ENCODE measurements at places on chromosomes 13 and 19. TPM values are rescaled to one million over a fixed set of nuclear protein-coding genes. Genes with fewer than 3 reads are reported as not detected.
A peak's percentile ranks its signal among the peaks of the same experiment; 100 is the strongest.

SIGLEC12 gene
- not detected for total RNA-seq

CPAMD8 gene
- not detected for total RNA-seq

NLRP7 gene
- total RNA-seq = not detected

SLC7A9 gene
- not detected for total RNA-seq

UBL5 gene
- total RNA-seq = 480 TPM

SMIM24 gene
- total RNA-seq = not detected

LATS2 gene
- total RNA-seq = 19.4 TPM

TJP3 gene
- not detected for total RNA-seq

CRX gene
- total RNA-seq = not detected

- DNase-seq = peak; percentile 99
Measured at GRCh38 chr19:18373892-18374629, 11.9 kb upstream of the GDF15 start.

DNA sequence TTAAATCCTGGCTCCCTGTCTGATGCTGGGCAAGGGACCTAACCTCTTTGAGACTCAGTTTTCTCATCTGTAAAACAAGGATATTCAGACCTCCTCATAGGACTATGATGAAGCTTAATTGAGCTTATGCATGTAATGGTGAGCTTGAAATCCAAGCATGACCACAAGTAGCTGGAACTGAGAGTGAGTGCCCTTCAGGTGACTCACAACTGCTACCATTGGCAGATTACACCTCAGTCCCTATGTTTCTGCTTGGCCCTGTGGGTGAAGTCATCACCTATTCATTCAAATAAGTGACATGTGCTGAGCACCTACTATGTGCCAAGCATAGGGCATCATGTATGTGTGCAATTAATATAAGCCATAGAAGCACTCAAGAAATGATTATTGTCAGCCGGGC, 25.7 kb downstream of the NOVA2 start:
- peak; percentile 9 for DNase-seq

GRCh38 chr13:103195762-103196161, 129.5 kb upstream of the SLC10A2 start:
- no peak for DNase-seq

DNA sequence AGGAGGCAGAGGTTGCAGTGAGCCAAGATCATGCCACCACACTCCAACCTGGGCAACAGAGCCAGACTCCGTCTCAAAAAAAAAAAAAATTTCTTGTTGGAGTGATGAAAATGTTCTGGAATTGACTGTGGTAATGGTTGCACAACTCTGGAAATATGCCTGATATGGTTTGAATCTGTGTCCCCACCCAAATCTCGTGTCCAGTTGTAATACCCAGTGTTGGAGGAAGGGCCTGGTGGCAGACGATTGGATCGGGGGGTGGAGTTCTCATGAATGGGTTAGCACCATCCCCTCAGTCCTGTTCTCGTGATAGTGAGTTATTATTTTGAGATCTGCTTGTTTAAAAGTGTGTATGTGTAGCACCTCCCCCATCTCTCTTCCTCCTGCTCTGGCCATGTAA, 41.1 kb upstream of the MAP3K10 start:
- DNase-seq = no peak

- no peak for DNase-seq
Measured at GRCh38 chr19:52725528-52725961, 9.3 kb downstream of the ZNF611 start.

DNA sequence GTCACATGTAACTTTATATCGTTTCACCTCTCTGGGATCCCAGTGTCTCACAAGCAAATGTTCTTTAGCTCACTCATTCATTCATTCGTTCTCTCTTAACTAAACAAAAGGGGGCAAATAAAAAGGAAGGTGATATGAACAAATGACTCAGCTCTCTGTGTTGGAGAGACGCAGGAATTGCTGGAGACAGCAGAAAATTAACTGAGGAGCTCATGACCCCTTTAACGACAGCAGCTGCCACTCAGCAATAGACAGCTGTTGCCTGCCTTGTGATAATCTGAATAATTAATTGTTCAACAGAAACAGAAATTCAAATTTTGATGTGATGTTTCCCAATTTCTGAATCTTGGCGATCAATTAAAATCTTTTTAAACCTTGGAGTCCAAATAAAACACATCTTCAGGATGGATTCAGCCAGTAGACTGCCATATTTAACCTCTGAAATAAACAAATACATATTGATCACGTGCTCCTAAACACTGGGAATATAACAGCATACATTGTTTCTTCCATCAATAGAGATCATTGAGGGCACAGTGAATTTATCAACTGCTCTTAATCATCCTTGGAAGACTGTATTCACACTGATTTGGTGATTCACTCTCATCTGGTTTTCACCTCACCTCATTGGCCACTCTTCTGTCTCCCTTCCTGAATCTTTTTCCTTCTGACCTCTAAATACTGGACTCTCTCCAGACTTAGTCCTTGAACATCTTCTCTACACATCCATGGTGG, 63.3 kb downstream of the MBNL2 start:
- peak; percentile 41 for DNase-seq

GRCh38 chr19:39433480-39434079, 2.2 kb downstream of the RPS16 start:
- DNase-seq = no peak

DNA sequence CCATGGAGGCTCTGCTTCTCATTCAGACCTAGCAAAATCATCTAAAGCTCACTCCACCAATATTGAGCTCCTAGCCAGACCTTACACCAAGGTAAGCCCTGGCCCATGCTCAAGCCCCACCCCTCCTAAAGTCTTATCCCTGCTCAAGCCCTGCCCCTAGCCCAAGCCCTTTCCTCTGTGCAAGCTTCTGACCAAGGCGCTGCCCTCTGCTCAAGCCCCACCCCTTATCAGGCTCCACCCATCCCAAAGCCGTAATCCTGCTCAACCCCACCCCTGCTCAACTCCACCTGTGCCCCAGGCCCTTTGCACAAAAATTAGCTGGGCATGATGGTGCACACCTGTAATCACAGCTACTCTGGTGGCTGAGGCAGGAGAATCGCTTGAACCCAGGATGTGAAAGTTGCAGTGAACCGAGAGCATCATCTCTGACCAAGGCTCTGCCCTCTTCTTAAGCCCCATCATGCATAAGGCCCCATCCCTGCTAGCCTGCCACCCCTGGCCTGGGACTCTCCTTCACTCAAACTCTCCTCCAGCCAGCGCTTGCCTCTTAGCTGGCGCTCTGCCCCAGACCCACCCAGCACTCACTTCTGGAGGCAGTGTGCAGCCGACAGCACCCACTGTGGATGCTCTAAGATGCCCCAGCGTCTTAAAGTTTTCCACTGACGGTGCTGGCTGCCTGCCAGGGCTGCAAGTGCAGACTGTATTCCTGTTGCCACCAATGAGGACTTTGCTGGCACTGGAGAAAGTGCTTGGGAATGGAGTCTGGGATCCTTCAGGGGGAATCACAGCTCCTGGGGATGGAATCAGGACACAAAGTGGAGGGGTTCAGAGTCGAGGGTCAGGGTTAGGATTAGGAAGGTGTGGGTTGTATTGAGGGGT, 16.5 kb downstream of the KLK4 start:
- DNase-seq = no peak

- peak; percentile 62 for DNase-seq
Measured at GRCh38 chr19:47618771-47619170, 9.8 kb downstream of the BICRA start.

DNA sequence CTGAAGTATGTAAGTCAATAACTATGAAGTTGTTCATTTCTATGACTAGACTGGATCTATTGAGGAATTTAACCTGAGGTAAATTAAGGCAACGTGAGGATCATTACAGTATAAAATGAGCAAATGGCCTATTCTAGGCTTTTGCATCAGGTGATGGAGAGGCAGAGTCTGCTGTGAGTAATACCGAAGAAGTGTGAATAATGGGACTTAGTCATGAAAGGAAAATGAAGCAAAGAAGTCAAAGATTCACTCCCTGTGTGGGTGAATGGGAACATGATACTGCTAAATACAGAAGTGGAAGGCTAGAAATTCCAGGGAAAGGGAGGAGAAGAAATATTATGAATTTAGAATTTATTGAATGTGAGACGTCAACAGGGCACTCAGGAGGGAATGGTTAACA, 774.1 kb downstream of the LIG4 start:
- no peak for DNase-seq

GRCh38 chr19:10928563-10929401, at the start of the genes TIMM29 and YIPF2:
Gene TIMM29 (plus strand): TSS chr19:10928811. CDS start chr19:10928823, 12 bp downstream.
Gene YIPF2 (minus strand): TSS chr19:10928639. CDS start chr19:10928410, 229 bp downstream.
- DNase-seq = peak; percentile 99

- DNase-seq = no peak
Measured at GRCh38 chr13:33571618-33572017, 246.3 kb upstream of the RFC3 start.

DNA sequence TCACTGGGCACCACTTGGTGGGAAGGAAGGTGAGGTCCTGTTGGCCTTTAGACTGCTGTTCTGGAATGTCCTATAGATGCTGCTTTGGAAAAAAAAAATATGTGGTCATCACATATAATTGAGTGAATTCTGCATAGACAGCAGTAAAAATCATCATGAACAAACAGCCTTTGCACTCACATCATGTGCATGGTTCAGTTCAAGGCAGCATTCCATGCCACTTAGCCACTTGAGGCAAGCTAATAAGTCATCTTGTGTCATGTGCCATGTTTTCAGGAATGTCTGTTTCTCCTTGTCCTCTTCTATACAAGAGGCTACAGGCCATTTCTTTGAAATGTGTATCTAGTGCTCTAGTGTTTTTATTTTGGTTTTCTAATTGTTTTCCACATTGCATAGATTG, 43.9 kb upstream of the TSC22D1 start:
- DNase-seq = peak; percentile 40

- peak; percentile 91 for DNase-seq
Measured at GRCh38 chr13:37306778-37307544, 201.5 kb upstream of the CSNK1A1L start.

- peak; percentile 40 for DNase-seq
Measured at GRCh38 chr19:16197188-16197621, 506 bp upstream of the AP1M1 start.

- DNase-seq = no peak
Measured at GRCh38 chr13:83618966-83619365, 263.3 kb downstream of the SLITRK1 start.

- DNase-seq = no peak
Measured at GRCh38 chr13:95553581-95554385, 1.3 kb downstream of the CLDN10 start.

- DNase-seq = no peak
Measured at GRCh38 chr19:1407528-1408299, at the start of gene DAZAP1. Gene DAZAP1 (plus strand): TSS chr19:1407586. CDS start chr19:1407774, 188 bp downstream.

- peak; percentile 69 for DNase-seq
Measured at GRCh38 chr13:74287724-74288169, 153.5 kb upstream of the KLF12 start.

DNA sequence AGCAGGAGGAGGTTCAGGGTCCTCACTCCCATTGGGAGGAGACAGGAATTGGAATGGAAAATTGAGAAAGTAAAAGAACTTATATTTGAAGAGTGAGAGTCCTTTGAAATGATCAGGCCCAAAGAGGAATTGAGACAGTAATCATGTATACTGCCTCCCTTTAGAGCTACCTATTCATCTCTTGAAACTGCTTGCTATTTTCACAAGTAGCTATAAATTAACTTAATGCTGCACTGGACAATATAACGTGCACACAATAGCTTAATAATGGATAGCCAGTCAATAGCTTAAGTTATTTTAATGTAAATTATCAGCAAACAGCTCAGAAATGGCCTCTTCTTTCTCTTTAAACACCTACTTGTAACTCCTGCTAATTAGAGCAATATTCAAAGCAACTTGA, 46.6 kb upstream of the MYCBP2 start:
- DNase-seq = no peak

DNA sequence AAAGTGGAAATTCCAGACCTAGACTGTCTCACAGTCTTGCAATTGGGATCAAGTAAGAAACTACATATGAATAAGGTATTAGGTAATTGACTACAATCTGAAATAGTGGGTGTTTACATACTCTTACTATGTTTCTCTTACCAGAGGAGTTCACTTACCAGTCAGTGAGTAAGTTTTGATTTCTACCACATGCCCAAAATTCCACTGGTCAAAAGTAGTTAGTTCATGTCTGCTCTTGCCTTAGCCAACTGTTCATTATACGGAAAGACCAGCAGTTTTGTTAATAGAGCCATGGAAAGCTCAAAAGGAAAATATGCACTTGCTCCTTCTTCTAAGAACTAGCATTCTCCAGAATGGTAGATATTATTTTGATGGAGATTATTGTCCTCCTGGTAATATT, 490.8 kb downstream of the RFC3 start:
- DNase-seq = no peak

DNA sequence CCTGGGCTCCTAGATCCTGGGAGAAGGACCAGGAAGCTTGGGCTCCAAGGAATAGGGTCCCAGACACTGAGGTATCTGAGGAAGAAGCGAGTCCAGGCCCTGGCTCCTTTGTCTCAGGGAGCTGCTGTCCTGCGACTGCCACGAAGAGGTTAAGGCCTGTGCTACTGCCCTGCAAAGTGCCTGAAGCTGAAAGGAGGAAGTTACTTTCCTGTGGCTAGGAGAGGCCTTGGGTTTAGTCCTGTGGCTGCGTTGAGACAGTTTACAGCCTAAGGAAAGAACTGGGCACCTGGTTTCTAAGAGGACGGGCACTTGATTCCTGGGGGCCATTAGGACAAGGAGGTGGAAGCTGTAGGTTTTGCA, 2.8 kb downstream of the MYADM start:
- DNase-seq = no peak

- no peak for DNase-seq
Measured at GRCh38 chr13:41144576-41144975, 12.0 kb upstream of the KBTBD6 start.

- peak; percentile 92 for DNase-seq
Measured at GRCh38 chr13:95644601-95645052, at the start of gene DZIP1. Gene DZIP1 (minus strand): TSS chr13:95644706. CDS start chr13:95642029, 2,677 bp downstream.

DNA sequence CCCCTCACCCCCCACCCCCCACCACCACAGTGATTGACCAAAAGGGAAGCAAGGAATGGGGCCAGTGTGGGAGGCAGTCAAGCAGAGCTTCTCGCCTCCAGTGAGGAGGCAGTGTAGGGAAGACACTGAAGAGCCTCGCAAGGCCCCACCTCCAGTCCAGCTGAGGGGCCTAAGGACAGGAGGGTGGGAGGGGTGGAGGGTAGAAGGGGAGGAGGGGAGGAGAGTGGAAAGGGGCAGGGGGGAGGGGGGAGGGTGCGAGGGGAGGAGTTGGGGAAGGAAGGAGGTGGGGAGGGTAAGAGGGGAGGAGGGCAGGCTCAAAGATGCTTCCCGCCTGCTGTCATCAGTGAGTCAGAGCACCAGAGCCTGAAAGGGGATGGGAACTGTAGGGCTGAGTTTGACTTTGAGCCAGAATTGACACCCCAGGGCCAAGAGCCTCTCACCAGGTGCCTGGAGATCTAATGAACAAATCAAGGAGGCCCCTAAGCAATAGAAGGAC, 786.2 kb downstream of the UQCRFS1 start:
- DNase-seq = no peak

GRCh38 chr13:46968450-46968849, 71.6 kb upstream of the HTR2A start:
- DNase-seq = no peak

DNA sequence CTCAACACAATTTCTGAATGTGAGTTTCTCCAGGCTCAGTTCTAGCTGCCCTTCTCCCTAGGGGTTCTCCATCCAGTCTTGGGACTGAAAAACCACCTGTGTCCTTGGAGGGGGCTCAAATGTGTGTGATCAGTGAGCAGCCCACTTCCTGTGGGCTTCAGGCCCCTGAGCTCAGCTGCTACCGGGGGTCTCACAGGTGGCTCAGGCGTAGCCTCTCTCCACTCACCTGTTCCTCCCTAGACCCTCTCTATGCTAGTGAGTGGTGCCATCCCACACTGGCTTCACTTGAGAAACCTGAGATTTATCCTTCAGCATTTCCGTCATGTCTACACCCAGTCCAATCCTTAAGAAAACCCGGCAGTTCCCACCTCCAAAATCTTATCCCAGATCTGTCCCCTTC, 39.8 kb upstream of the GPI start:
- DNase-seq = no peak
